ENCODE measurements at places on chromosomes 16 and 17.

GRCh38 chr17:72359274-72359673 lies 238.5 kb downstream of the SOX9 start:
- no peak for DNase-seq

- peak; percentile 29 for DNase-seq
Measured at GRCh38 chr17:55420776-55421178, 858 bp downstream of the MMD start.

DNA sequence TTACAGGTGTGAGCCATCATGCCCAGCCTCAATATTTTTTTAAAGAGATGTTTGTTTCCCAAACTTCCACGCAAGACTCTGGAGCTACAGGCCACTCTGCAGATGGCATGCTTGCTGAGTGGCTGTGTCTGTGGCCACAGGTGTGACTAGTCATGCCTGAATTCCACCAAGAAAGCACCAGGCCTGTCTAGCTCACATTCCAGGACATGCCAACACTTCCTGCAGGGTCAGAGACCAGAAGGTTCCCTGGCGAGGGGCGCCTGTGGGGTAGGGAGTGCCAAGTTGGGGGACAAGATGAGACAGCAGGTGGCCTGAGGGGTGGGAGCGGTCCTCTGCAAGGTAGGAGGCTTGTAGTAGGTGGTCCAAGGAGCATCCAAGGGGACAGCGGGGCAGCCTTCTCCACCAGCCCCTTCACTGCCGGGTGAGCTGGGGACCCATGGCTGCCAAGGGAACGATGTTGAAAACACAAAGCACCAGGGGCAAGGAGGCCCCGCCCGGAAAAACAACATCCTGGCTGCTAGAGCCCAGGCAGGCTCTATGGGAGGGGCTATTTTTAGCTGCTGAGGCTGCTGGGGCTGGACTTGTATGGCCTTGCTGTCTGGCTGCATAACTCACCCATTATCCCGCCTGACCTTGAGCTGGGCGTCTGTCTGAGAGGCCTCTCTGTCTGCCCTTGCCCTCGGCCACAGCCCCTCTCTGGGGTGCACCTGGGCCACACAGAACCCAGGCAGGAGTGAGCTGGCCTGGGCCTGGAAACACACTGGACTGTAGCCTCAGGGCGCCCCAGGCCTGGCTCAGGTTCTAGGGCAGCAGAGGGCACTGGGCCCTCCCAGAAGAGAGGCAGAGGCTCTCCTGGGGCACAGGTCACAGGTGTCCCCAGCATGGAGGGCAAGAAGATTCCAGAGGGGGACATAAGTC lies 5.7 kb downstream of the TRIM47 start:
- DNase-seq: peak; percentile 43

DNA sequence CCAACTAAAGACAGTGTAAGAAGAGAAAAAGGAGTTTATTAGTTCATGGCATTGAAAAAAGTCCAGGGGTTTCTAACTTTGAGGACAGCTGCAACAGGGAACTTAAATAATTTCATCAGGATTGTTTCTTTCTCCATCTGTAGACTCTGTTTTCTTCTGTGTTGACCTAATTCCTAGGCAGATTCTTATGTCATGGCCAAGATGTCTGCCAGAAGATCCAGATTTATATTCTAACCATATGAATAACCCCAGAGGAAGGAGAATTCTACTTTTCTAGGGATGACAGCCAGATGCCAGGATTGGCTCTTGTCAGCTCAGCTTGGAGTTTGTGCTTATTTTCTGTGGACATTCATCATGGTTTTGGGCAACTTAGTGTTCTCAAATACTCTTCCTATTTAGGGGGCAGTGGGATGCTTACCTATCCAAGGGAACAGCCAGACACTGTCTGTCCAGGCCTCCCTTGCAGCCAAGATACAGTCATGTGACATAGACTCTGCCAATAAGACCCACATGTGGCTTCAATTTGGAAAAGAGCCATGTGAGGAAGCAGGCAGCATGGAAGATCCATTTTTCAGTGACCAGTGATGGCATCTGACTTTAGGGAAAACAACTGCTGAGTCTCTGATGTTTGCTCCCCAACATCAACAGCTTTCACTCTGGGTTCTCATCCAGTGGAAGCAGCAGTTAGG lies 18.2 kb downstream of the PCTP start:
- DNase-seq: no peak

- DNase-seq: no peak
Measured at GRCh38 chr17:72901083-72901482, 191.4 kb downstream of the SLC39A11 start.
